CD4-positive, alpha-beta T cell treated with Interleukin-4 for 4 hours (primary cell): ENCODE measurements at places on chromosomes 2 and 18.

DNA sequence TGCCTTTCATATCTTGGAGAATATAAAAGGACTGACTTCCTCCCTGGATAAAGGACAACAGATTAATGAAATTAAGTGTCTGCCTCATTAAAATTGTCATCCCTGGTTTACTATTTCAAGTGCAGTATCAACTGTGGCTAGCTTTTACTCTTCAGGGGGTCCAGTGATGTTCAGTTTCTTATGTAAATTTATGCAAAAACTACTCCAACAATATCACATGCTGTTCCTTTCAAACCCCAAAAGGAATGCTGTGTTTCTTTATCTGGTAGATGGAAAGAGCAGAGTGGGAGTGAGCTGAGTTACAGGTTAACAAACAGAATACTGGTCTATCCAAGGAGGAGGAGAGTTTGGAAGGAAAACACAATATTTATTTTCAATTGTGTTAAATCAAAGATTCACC, 283.7 kb upstream of the VWC2L start:
- DNase-seq, result no peak

DNA sequence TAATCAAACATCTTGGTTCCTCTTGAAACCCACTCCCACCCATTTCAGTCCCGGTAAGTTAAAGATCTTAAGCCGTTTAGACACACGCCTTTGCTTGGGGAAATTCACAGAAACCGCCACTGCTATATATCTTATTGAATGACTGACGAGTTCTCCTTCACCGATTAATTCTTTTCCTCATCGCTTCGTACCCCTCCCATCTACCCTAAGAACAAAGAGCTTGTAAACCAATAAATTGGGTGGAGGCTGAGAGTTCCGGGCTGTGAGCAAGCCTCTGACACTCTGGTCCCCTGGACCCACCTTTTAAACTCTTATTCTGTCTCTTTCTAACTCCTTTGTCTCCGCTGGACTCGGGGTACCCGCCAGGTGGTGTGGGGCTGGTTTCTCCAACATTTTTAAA, 30.6 kb downstream of the TMEM131 start:
- DNase-seq, result no peak

DNA sequence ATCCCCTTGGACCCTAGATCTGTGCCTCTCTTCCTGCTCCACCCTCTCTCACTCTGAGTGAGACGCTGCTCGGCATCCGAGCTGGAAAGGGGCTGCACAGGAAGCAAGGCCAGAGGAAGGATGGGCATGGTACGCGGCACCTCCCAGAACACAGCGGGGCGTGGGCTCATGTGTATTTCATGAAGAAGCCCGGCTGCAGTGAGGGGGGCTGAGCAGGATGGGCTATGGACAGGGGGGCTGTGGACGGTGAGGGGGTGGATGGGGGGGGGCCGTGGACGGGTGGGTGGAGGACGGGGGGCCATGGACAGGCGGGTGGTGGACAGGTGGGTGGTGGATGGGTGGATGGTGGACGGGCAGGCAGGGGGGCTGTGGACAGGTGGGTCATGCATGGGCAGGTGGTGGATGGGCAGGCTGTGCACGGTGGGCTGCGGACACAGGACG, 28.5 kb downstream of the SLC66A2 start:
- DNase-seq, result no peak

DNA sequence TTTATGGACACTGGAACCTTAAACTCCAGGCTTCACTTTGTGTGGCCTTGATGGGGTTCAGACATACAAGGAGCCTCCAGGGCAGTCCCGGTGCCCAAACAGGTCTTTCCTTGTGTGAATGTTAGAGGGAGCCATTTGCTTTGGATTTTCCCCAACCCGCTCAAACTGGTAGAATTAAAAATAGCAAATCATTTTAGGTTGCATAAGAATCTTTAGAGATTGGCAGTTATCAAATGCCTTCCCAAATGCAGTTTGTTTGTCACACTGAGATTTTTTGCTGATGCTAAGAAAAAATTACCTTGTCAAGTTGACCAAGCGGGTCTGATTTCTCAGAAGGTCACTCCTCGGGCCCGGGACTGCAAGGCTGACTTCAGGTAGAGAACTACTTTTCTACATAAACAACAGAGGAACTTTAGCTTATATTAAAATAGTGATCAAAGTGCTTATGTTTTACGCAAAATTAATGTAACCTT, 36.4 kb downstream of the ATP6V1C2 start:
- no peak for DNase-seq

GRCh38 chr2:11582862-11583752, 49.3 kb downstream of the GREB1 start:
- peak; percentile 45 for DNase-seq

- DNase-seq, result no peak
Observed at GRCh38 chr2:33485051-33485450, 8.6 kb downstream of the RASGRP3 start.

DNA sequence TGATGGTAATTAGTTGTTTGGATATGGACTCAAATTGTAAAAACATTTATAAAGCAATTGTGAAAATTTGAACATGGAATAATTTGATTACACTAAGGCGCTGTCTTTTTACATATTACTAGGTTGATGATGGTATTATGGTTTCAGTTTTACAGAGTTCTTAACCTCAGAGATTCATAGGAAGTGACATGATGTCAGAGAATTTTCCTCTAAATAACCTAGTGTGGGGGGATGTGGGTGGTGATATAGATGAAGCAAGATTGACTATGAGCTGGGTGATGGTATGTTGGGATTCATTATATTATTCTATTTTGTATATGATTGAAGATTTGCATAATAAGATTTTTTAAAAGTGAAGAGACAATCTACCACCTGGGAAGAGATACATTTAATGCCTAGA, 45.9 kb upstream of the ATP5MC3 start:
- no peak for DNase-seq

- no peak for DNase-seq
Observed at GRCh38 chr2:95008996-95009395, 16.5 kb upstream of the MAL start.

- peak; percentile 65 for DNase-seq
Observed at GRCh38 chr2:196131949-196132925, 39.1 kb downstream of the STK17B start.

GRCh38 chr2:50255931-50256330, 776.0 kb downstream of the NRXN1 start:
- DNase-seq, result no peak

GRCh38 chr18:32301361-32301760, 111.5 kb downstream of the MEP1B start:
- no peak for DNase-seq

GRCh38 chr2:133581010-133581760, 12.9 kb upstream of the NCKAP5 start:
- DNase-seq, result no peak

DNA sequence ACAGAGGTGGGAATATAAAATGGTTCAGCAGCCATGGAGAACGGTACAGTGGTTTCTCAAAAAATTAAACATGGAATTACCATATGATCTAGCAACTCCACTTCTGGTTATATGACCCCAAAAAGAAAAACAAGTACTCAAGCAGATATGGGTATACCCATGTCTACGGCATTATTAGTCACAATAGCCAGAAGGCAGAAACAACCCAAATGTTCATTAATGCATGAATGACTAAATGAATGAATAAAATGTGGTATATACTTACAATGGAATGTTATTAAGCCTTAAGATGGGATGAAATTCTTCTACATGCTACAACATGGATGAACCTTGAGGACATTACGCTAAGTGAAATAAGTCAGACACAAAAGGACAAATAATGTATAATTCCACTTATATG, 266.8 kb upstream of the FBXO11 start:
- DNase-seq, result no peak

GRCh38 chr2:95357717-95358280, 44.7 kb upstream of the FAHD2A start:
- DNase-seq, result no peak

DNA sequence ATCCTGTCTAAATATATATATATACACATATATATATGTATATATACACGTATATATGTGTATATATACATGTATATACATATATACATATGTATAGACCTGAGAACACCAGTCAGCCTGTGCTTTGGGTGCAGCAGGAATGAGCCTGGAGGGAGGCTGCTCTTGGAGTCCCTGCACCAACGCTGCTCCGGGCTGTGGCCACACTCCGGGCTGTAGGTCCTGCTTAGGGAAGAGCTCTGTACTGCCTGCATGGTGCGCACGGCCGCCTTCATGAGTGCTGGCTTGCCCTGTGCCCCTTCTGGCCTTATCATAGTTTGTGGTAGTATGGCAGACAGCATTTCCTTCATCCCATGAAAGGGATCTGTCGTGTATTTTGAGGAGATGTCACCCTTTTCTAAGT, 360.9 kb downstream of the TDRD15 start:
- no peak for DNase-seq

DNA sequence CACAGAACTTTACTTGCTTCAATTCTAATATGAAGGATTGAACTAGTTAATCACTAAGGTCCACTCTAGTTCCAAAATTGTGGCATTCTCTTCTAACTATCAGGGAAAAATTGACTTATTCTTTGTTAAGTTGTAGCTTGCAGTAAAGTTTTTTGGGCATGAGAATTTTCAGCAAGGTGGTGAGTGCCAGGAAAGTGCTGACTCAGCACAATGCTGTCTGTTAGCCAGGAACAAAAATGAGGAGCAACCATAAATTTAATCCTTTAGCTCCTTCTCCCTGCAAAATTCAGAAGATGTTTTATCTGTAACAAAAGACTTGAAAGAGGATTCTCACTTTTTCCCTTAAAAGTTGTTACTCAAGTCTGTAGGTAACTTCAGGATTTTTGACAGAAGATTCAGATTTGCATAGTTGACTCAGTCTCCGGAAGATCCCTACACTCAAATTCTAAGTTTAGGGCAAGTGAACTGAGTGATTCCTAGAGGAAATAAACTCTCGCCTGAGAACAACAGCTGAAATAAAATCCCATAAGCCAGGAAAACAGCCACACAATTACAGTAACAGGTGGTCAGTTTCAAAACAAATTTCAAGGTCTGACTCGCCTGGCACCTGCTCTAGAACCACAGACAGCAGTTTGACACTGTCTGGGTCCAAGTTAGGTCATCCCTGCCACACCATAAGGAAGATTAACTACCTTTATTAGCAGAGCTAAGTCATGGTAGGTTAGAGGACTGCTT, 20.2 kb upstream of the DARS1 start:
- no peak for DNase-seq

DNA sequence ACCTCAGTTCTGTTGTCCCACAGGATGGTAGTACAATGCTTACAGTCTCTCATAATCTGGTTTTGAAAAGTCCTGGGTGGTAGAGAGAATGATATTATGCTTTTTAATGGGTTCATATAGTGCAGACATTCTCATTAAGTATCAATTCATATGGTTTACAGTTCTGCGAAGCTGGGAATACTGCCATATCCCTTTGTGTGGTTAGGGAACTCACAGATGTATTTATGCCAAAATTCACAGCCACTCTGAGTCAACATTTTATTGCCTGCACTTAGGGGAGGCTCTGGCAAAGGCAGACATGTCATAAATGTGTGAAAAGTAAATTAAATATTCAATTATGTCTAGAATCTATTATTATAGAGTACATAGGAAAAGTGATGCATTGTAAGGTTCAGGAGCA, 808.2 kb downstream of the SUCLG1 start:
- DNase-seq, result no peak

DNA sequence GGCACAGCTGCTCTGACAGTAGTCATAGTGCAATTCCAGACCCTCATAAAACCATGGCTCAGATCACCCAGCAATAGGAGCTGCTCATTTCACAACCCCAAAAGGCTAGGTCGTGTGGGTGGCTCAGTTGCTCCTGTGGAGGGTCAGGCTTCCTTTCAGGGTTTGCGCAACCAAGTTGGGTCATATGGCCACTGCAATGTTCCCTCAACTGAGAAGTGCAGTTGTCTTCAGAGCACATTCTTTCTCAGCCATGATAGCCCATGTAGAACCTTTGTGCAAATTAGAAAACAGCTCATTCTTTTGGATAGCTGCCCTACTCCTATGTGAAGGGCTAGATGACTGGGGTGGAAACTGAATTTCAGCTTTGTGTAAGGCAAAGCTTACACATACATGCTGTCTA, 3.2 kb downstream of the SERPINB13 start:
- no peak for DNase-seq

GRCh38 chr2:121350402-121350775, 65.4 kb upstream of the TFCP2L1 start:
- no peak for DNase-seq

- DNase-seq, result no peak
Observed at GRCh38 chr18:3041843-3042242, 28.9 kb upstream of the LPIN2 start.

- DNase-seq, result no peak
Observed at GRCh38 chr2:203650860-203651613, 55.4 kb upstream of the CD28 start.

GRCh38 chr2:65553504-65554074, 121.2 kb upstream of the SPRED2 start:
- DNase-seq, result no peak

DNA sequence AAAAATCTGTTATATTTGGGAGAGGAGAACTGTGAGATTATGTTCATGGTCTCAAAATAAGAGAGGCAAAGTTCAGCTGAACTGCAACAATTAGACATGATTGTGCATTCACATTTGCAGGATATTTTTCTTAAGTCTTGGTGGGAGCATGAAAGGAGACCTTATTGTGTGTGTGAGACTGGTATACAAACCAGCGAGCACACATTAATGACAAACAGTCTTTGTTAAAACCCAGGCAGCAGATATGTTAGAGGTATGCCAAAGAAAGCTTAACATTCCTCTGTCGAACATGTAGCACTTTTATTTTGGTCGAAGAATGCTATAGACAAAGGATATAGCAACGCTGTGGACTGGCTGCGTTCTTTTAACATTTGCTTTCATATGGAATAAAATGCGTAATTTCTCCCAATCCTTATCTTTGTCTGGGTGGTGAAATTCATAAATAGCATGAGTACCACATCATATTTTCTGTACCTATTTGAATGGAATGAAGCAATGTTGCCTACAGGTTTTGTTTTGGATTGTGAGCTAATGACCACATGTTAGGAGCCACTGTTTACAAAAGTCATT, 88.4 kb downstream of the ICOS start:
- DNase-seq, result no peak

DNA sequence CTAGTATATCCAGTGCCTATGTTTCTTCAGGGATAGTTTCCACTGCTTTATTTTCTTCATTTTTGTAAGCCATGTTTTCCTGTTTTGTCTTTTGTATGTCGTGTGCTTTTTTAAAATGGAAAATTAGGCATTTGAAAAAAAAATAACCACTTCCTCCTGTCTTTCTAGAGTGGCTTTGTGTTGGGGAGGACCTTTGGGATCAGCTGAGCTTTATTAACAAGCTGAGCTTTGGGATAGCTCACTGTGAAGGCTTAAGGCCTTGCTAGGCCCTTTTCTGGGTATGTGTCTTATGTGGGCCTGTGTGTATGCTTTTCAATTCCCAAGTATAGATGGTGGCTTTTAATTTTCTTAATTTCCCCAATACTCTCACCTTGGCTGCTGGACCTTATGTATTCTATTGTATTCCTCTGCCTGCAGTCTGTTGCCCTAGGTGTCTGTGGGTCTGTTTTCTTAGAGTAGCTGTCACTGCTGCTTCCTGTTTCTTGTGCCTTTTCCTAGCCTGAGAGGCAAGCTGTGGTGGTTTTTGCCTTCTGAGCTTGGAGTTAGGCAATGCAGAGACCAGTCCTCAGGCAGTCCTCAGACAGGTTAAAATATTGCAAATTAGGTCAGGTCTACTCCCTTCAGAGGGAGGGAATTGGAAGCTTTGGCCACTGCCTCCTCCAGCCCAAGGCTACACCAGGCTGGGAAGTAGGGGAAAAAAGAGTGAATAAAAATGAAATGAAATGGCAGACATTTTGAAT, 134.7 kb downstream of the LDLRAD4 start:
- DNase-seq, result no peak
